ENCODE measurements at places on chromosomes 2 and 18.
A peak's percentile ranks its signal among the peaks of the same experiment; 100 is the strongest.

DNA sequence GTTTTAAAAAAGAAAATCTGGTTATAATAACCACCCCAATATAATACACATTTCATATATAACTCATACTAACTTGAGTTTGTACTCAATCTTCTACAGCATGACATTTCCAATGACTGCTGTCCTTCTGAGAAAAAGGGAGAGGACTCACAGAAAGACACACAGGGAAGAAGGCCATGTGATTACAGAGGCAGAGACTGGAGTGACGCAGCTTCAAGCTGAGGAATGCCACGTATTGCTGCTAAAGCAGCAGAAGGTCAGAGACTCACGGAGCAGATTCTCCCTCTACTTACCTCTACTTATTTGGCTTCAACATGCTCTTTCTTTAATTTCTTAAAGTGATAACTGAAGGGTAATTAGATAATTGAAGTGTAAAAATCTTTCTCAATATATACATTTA lies 753.5 kb upstream of the PKDCC start:
- DNase-seq, result no peak

- DNase-seq, result no peak
These were observed 217.5 kb downstream of the TGIF1 start for GRCh38 chr18:3667255-3668137.

GRCh38 chr2:34317797-34318196 lies 718.7 kb upstream of the FAM98A start:
- no peak for DNase-seq

GRCh38 chr18:61748004-61748403 lies 144.8 kb downstream of the RNF152 start:
- no peak for DNase-seq

- peak; percentile 86 for DNase-seq
These were observed 370.8 kb downstream of the OSR1 start for GRCh38 chr2:18987592-18988073.

DNA sequence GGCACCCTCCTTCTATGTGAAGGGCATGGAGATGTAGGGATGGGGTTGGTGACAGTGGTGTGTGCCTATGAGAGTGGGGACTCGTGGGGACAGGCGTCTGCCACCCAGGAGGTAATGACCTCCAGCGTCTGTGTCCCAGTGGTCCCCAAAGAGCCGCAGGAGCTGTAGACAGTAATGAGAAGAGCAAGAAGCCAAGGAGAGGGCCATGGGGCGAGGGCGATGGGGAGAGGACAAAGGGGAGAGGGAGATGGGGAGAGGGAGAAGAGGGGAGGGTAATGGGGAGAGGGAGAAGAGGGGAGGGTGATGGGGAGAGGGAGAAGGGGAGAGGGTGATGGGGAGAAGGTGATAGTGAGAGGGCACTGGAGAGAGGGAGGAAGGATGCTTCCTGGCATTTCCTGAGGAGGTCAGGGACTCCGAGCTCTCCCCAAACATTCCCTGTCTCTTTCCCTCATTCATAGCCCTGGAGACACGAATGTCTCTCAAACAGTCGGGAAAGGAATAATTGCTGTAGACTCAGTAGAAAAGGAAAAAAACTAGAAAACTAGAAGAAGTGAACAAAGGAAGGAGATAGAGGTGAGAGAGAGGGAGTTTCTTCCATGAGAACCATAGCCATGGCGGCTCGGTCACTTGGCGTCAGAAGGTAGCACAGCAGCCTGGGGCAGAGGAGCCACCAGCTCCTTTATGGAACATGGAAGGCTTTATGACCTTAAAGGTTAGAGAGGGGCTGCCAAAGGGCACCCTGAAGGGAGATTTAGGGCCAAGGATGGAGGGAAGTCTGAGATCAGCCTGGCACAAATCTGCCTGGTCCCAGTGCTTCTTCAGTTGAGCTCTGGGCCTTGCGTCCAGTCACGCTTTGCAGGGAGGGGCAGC lies 39.5 kb downstream of the PSD4 start:
- DNase-seq, result no peak

- no peak for DNase-seq
These were observed 102.7 kb upstream of the TAF1B start for GRCh38 chr2:9740382-9741073.

DNA sequence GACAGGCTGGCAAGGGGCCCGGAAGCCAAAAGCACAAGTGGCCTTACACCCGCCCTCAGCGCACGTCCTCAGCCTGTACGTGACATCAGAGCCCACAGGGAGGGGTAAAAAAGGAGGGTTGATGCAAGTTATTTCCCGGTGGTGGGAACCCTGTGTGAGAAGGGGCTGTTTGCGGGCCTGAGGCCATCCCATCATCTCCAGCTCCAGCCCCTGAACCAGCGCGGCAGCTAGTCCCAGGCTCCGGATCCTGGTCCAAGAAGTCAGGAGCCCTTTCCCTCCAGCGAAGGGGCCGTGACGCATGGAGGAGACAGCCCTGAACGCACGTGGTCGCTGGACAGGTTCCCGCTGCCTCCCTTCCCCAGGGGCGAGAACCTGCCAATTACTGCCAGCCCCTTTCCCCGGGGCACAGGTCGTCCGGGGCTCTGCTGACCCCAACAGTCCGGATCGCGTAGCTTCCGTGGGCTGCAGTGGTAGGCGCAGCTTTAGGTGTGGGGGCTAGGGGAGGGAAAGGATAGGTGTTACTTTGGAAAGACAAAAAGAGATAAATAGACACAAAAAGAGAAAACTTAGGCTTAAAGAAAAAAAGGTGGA lies 1.3 kb upstream of the LRP2 start:
- peak; percentile 1 for DNase-seq

- peak; percentile 28 for DNase-seq
These were observed 322.9 kb upstream of the KCNJ3 start for GRCh38 chr2:154375579-154375931.

DNA sequence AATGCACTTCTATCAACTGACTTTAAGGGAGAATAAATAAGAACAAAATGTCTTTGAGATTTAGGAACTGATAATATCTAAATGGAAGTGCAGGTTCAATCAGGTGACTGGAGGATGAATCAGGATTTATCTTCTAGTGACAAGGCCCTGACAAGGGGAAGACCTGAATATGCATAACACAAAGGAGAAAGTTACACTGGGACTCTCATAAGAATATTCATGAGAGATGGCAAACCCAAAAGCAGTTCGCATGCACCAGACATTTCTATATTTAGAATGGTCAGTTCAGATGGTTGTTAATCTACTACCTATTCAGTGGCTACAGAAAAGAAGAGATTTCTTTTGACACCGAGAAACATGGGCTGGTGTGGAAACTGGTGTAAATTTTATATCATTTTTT lies 1771.3 kb upstream of the LRRTM1 start:
- DNase-seq, result no peak

DNA sequence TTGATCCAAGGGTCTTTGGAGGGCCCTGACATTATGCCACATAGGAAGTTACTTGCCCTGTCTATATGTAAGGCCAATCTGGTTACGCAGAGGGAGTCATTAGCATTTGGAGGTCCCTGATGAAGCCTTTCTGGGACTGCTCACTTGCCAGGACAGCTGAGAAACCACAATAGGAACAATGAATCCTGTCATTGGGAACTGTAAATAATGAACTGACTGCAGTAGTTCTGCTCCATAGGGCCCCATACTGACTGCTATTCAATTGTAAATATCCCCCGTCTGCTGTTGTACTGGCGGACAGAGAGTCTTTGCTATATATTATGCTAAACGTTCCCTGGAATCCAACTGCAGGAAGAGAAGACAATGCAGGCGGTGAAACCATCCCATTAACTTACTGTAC lies 149.4 kb upstream of the DCC start:
- DNase-seq, result no peak

GRCh38 chr2:3025261-3025660 lies 352.4 kb downstream of the EIPR1 start:
- no peak for DNase-seq

DNA sequence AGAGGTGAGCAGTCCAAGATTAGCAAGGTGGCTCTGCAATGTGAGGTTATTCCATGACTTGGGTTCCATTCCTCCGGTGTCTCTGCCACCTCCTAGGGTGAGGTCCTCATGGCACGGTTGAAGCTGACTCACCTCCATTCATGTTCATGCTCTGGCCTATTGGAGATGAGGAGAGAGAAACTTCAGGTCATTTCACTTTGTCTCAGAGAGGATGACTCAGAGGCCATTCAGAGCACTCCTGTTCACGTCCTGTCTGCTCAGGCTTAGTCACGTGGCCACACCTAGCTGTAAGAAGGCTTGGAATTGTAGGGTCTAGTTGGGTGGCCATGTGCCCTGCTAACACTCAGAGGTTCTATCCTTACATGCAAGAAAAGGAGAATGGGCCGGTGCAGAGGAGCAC lies 67.5 kb upstream of the MBOAT2 start:
- DNase-seq, result peak; percentile 99

DNA sequence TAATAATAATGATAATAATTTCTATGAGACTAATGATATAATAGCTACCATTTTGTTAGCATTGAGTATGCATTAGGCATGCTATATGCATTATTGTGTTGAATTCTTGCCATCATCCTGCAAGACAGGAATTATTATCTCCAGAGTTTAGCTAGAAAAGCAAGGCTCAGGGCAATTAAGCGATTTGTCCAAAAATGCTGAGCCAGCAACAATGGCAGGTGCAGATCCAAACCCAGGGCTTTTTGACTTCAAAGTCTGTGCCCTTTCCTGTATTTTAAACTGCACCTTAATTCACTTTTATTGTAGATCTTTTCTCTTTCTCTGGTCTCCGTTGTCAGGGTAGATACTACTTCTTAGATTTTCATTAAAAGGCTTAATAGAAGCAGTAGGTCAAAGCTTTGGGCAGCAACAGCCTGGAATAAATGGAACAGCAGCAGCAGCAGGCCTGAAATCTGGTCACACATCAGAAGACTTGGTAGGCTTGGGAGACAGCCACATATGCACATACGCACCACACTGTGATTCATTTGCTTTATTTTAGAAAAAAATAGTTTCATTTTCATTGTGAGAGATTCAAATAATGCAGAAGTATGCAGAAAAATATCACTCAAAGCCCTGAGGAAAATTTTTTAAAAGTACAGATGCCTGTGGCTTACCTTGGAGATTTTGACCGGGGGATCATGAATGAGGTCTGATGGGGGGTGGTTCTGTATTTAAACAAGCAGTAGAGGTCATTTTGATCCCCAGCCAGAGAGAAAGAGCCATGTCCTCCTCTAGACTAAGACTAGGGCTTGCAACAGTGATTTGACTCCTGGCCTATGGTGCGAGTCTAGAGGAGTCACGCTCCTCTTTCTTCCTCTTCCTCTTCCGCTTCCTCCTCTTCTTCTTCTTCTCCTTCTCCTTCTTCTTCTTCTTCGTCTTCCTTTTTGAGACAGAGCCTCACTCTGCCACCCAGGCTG lies 455.7 kb downstream of the TSN start:
- DNase-seq, result no peak

GRCh38 chr2:43941966-43942365 lies 53.8 kb downstream of the LRPPRC start:
- no peak for DNase-seq

DNA sequence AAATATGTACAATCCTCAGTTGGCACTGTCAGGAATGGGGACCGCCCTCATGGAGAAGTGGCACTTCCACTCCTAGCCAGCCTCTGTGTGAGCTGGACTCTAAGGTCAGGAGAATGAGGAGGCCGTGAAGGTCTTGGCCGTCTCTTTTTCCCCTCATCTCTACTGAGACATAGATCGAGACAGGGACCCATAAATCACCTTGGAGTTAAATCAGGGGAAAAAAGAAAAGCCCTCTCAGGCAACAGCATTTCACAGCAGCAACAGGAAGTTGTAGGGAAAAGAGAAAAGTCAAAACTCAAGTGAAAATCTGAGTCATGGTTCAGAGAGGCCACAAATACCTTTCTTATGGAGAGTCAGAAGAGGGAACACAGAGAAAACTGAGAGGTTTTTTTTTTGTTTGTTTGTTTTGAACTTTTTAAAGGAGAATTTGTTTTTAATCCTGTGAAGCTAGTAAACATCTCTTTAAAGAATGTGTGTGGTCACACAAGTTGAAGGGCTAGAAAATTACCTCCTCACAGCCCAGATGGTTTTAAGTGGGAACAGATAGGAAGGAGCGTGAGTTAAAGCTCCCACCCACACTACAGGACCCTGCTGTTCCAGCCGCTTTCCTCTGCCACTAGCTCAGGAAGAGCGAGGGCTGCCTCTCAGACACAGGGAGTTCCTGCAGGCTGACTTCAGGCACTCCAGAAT lies 30.6 kb upstream of the CYP1B1 start:
- peak; percentile 60 for DNase-seq

DNA sequence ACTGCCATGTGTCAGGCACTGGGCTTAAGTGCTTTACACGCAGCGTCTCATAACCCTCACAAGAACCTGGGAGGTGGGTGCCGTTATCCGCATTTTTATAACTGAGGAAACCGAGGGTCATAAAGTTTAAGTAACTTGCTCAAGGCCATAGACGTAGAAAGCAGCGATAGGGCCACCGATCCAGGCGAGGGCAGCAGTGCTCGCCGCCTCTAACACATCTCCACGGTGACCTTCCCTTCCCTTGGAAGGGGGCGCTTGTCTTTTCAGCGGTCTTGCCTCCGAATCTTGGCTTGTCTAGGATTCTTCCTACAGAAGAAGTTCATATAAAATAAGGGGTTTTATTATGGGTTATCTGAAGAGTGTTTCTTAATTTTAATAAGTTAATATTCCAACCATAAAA lies 186.6 kb downstream of the GBX2 start:
- no peak for DNase-seq

- DNase-seq, result no peak
These were observed 11.9 kb upstream of the NMUR1 start for GRCh38 chr2:231542136-231542535.

GRCh38 chr2:203811491-203812221 lies 55.9 kb upstream of the CTLA4 start:
- peak; percentile 90 for DNase-seq

- DNase-seq, result no peak
These were observed 81.8 kb upstream of the CREB1 start for GRCh38 chr2:207448006-207448405.

DNA sequence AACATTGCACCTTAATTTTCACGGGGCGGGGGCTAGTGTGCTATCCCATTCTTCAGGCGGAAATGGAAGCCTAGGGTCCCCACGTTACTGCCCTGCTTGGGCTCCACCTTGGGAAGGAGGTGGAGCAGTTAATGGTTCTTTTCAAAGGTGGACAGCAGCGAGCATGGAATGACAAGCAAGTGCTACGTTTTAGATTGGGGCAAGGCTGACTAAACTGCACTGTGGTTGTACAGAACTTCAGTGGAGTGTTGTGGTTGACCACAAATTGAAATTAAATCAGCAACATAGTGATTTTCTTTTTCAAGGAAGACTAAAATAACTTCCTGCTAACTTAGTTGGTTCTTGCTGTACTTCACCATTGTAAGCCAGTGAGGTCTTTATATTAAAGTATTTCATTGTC lies 47.0 kb downstream of the CHRNA1 start:
- peak; percentile 58 for DNase-seq

DNA sequence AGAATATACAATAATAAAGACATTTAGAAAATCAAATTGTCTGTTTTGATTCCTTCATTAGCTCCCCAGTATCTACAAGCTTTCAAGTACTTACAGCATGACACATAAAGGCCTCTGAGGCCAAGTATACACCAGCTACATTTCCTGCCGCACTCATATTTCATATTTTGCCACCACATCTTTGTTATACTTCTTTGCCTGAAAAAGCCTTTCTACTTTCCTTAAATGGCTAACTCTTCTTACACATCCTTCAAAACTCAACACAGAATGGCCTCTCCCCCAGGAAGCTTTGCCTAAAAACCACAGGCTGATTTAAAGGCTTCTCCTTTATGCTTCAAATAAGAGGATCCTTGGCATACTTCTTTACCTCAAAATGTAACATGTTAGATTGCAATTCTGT lies 4.5 kb downstream of the STK17B start:
- DNase-seq, result peak; percentile 60

Data from mammary epithelial cell (primary cell).